Activated CD8-positive, alpha-beta T cell treated with anti-CD3 and anti-CD28 coated beads for 36 hours (primary cell): ENCODE measurements at places on chromosomes 7 and 10. TPM values are rescaled to one million over a fixed set of nuclear protein-coding genes. Genes with fewer than 3 reads are reported as not detected.
A peak's percentile ranks its signal among the peaks of the same experiment; 100 is the strongest.

Gene RNLS
- total RNA-seq: 4.5 TPM

Gene BLVRA
- total RNA-seq: 34.2 TPM

Gene EBLN1
- total RNA-seq: not detected

Gene C10orf90
- not detected for total RNA-seq

Gene NUDT13
- 2.3 TPM for total RNA-seq

Gene WEE2
- total RNA-seq: not detected

Gene HOXA6
- not detected for total RNA-seq

Gene AKR1C3
- total RNA-seq: not detected

Gene MSMB
- total RNA-seq: not detected

Gene CYP26C1
- total RNA-seq: not detected

Gene UNCX
- total RNA-seq: not detected

Gene ATP6V0A4
- total RNA-seq: not detected

Gene DYNC1I1
- total RNA-seq: not detected

- no peak for DNase-seq
Observed at GRCh38 chr7:87151729-87152111, 533 bp upstream of the DMTF1 start.

DNA sequence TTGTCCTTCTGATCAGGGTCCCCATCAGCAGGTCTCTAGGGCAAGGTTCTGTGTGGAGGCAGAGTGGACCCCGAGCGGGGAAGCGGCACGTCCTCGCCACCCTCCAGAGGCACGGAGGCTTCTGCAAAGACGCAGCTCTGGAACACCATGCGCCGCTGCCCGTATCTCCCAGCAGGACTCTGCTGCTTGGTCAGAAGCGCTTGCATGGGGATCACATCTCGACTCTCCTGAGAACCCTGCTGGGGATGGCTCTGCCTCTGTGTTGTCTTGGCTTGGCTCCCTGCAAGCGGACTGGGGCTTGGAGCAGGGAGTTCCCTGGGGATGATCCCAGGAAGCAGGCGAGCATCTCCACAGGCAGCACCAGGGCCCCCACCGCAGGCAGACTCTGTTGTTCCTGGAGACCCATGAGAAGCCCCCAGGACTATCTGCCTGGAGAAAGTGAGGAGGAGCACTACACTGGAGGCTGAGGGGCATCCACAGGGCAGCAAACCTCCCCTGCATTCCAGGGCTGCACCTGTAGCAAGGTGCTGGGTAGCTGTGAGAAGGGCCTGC is 520.5 kb downstream of the GLRX3 start:
- DNase-seq: no peak

DNA sequence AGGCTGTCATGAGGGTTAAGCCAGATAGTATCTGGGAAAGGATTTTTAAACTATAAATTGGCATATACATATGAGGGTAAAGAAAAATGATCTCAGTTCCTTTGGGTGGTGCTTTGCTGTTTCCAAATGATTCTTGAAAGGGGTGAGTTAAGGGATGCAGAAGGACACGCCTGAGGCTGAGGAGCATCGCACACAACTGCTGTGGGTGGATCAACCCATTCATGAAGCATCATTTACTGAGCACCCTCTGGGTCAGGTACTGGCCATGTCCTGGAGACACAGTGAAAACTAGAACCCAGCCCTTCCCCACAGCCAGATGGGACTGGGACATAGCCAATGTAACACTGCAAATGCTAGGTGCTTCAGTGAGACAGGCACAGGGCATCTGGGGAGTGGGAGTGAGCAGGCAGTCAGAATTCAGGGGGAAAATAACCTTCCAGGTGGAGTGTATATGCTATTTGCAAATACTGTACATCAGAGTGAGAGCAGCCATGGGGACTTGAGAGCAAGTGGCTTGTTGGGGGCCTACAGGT is 112.1 kb downstream of the WDFY4 start:
- DNase-seq: no peak

- no peak for DNase-seq
Observed at GRCh38 chr7:95526128-95526738, 40.5 kb downstream of the ASB4 start.

- no peak for DNase-seq
Observed at GRCh38 chr10:71278691-71279588, 40.1 kb upstream of the SLC29A3 start.

- peak; percentile 57 for DNase-seq
Observed at GRCh38 chr10:88932539-88933256, 19.9 kb downstream of the ACTA2 start.

DNA sequence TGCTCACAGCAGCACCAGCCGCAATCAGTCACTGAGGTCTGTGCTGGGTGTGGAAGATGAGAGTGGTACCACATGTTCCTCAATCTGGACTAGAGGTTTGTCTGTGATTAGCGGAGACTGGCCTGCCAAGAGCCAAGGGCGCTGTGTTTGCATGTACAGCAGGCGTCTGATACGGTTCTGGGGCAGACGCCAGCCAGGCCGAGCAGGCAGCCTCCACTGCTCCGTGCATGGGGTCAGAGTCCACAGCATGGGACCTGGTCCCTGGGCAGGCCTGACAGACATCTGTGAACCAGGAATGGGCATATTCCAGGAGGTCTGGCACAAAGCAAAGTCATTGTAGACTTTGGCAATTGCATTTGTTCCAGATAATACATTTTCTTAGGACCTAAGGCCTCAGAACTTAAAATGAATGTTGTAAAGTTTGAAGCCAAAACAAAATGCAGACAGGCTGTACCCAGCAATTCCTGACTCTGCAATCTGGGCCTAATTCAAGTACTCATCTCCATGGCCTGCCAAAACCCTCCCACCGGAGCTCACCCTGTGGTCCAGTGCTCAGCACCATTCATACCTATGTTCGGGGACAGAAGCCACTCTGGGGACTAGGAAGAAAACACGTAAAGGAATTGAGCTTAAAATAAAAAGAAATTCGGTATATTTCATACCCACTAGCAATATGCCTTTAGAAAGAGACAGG is 50.0 kb upstream of the FAM20C start:
- DNase-seq: no peak

DNA sequence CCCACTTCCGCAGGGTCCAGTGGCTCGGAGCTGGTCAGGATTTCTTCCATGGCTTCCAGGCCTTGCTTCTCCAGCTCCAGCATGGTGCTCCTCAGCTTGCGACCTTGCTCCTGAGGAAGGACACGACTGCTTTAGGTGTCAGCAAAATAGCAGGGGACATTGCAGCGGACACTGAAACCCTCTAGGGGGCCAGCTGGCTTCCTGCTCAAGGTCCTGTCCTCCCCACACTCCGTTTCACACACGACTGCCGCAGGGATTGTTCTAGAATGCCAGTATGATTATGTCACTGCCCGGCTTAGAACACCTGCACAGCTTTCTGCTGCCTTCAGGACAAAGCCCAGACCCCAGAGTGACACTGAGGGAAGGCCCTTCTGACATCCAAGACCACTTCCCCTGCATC is 65.6 kb downstream of the SCRN1 start:
- DNase-seq: no peak

GRCh38 chr7:47778153-47778661 is 170.1 kb downstream of the PKD1L1 start:
- no peak for DNase-seq

GRCh38 chr10:91838199-91838598 is 40.0 kb downstream of the TNKS2 start:
- no peak for DNase-seq

GRCh38 chr10:26746061-26746460 is 48.6 kb downstream of the PDSS1 start:
- no peak for DNase-seq

- DNase-seq: no peak
Observed at GRCh38 chr10:101682172-101682825, 12.7 kb downstream of the FBXW4 start.

DNA sequence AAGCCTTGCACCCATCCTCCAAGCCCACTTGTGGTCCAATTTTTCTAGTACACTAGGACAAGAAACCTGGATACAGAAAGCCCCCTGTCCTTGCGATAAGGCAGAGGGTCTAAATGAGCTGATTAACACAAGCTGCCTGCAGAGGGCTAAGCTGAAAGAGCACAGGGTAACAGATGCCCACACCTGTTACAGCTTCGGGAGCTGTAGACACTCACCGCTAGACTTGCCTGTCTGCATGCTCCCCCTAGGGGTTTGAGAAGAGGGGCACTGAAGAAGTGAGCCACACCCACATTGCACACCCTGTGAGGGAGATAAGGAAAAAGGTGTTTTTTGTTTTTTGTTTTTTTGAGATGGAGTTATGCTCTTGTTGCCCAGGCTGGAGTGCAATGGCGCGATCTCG is 386.5 kb upstream of the AUTS2 start:
- no peak for DNase-seq

GRCh38 chr10:35336921-35337823 is 863 bp downstream of the CCNY start:
- peak; percentile 53 for DNase-seq

DNA sequence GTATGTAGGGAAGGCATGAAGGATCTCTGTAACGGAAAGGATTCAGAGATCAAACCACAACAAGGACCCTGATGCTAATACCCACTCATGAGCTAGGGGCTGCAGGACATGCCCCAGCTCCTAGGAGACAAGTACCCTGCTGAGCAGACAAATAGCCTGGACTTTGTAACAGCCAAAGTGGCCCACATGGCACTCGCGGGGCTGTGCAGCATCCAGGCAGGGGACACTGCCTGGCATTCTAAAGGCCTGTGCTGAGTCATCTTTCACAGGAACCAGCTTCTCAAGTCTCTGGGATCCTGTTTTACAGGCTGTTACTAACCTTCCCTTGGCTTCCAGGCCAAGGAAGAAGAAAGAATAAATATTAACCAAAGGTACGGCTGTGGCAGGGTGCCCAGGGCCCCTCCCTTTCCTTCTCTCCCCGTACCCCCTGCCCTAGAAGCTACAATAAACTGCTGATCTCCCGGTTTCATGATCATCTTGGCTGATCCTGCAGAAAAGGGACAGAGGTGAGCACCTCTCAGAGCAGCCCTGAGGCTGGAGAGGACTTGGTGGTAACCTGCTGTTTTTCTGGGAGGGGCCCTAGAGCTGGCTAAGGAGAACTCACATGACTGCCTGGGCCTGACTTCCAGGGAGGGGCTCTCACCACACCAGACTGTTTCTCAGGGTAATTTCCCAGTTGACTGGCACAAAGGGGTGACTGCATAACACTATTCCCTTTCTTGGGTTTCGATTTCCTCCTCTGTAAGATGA is 4.2 kb upstream of the RPEL1 start:
- no peak for DNase-seq
